ENCODE measurements at places on chromosomes 1 and 21.

DNA sequence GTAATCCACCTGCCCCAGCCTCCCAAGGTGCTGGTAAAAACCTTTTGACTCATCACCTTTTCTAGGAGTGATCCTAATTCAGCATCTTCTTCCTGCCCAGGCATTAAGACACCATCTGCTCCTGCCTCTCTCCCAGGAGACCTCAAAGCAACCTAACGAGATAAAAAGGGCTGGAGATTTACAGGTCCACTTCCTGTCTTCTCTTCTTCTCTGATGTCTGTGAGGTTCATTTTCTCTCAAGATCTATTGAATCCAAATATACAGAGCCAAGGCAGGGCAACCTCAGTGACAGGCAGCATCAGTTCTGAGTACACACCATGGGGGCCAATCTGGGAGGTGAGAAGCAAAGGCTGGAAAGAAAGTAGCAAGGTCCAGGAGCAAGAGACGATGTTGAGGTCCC is 219.4 kb downstream of the SETD4 start:
- no peak for DNase-seq

DNA sequence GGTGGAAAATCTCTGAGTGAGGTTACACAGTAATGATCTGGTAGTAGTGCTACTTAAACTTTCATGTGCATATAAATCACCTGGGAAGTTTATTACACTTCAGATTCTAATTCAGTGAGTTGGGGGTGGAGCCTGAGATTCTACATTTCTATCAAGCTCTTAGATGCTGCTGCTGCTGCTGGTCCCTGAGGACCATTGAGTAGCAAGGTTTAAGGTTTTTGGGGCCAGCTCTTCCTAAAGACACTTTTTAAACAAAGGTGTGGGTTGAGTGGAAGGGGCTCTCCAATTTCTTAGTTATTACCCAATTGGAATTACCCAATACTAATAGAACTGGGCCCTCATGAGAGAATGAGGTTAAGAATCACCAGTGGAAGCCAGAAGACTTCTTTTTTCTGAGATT is 29.5 kb downstream of the KCNA3 start:
- DNase-seq, result no peak

GRCh38 chr1:18414321-18414720 is 66.4 kb upstream of the KLHDC7A start:
- no peak for DNase-seq

- DNase-seq, result no peak
Measured at GRCh38 chr1:104921525-104921924, 1171.8 kb downstream of the AMY1C start.

GRCh38 chr1:161324020-161324419 is 9.8 kb downstream of the SDHC start:
- DNase-seq, result no peak

DNA sequence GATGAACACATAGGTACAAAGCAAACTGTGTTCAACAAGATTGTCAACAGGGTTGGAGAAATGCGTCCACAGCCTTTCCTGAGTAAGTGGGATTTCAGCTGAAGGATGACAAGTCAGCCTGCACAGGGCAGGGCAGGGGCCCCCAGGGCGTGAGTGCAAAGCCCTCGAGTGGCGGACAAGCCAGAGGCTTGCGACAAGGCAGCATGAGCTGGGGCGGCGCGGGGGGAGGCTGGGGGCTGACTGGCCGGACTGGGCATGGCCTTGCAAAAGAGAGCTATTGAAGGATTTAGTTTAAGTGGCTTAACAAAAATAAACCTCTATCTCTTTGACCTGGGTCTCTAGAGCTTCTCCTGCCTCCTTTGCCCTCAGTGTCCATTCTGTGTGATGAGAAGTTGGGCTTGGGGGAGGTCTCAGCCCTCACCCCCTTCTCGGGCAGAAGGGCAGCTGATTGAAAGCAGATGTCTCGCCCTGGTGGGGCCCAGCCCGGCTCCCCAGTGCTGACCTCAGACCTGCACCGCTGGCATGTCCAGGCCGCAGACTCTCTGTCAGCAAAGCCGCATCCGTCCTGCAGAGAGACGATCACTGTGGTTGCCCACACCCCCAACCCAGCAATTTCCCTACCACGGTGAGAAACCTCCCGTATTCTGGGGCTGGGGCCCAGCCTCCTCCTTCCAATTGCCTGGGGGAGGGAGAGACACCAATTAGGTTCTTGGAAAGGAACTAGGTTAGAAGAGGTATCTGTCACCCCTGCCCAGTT is 24.3 kb upstream of the EPS8L3 start:
- DNase-seq, result no peak

GRCh38 chr1:172460177-172460576 is 16.3 kb upstream of the PIGC start:
- DNase-seq, result no peak

DNA sequence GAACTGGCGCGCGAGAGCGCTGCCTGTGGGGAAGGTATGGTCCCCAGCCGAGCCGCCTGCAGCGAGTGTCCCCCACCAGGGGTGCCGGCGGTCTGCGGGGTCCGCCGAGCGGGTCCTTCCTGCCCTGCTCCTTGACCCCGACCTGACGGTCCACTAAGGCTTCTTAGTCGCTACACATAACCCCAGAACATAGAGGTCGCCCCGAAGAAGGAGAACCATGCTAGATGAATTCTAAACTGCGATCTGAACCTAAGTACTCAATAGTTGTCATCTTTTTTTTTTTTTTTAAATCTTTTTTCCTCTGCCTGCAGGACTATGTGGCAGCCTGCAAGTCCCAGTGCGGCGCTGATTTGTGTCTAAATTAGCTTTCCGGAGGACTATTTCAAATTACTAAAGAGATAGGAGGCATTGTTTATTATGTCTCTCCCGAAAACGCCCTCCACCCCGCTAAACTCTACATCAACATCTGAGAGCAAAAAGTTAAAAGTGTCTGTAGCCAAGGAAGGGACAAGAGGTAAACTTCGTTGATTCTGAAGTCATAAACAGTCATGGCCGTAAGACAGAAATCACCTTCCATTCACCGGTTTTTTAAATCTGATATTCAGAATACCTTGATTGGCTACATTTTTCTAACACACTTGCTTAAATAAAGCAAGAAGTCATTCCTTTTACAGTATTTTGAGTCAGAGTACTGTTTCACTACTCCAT is 476 bp downstream of the AXDND1 start:
- DNase-seq, result no peak

DNA sequence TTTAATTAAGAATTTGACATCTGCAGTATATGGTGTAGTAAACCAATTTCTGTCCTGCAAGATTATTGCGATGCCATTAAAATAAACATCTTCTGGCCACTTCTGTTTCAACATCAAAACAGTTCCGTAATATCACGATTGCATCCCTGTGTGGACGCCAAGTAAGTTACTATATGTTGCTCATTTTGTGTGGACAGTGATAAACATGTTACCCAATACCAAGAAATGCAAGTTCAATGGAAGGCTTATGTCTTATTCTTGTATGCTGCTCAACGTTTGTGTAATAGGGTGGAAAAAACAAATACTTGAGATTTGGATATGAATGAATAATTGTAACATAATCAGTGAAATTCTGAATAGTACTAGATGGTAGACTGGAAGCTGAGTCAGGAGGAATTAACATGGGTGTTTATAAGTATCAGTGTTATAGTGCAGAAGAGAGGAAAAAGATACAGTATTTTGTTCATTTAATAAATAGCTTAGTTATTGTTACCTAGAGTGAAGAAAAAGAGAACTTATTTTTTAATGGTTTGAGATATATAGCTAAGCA is 15.2 kb downstream of the TTC3 start:
- no peak for DNase-seq

GRCh38 chr1:21932127-21932526 is 5.0 kb downstream of the HSPG2 start:
- no peak for DNase-seq

- DNase-seq, result no peak
Measured at GRCh38 chr1:67705735-67706453, 20.9 kb downstream of the GADD45A start.

DNA sequence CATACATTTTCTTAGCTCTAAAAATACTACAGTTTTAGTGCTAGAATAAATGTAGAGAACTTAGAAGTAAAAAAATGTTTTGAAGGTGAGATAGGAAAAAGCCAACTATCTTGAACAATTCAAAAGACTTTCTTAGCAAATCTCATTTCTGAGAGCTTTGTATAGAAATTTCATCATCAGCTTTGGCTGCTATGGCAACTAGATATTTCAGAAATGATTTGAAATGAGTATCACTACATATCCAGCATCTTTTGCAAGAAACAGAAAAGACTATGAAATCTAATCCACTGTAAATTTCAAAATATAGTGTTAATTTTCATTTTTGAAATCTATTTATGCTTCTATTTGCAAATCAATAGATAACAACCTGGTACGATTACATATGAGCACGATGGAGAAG is 57.7 kb downstream of the RGS7 start:
- no peak for DNase-seq

DNA sequence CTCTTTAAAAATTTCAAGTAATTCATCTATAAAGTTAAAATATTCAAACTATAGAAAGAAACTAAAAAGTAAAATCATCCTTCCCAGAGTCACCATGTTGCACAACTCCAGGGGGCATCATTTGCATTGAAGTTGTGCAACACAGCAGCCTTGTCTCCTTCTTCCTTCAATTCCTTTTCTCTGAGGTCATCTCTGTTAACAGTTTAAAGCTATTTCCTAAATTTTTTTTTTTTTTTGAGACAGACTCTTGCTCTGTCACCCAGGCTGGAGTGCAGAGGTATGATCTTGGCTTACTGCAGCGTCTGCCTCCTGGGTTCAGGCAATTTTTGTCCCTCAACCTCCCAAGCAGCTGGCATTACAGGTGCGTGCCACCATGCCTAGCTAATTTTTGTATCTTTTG is 7.1 kb downstream of the RHBG start:
- DNase-seq, result no peak

DNA sequence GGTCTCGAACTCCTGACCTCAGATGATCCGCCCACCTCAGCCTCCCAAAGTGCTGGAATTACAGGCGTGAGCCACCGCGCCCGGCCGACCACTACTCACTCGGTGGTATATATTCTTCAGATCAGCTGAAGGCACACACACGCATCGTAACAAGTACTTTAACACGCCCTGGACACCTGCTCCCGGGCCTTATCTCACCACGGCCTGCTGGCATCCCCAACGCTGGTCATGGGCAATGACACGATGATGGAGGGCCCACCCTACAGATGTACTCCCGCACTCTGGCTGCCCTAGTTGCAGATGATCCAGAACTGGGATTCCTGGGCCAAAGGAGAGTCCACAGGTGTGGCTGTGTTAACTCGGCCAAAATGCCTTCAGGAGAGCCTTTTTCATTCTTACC is 11.6 kb downstream of the UBE2J2 start:
- DNase-seq, result no peak

- no peak for DNase-seq
Measured at GRCh38 chr1:215845234-215845891, 278.3 kb downstream of the KCTD3 start.

DNA sequence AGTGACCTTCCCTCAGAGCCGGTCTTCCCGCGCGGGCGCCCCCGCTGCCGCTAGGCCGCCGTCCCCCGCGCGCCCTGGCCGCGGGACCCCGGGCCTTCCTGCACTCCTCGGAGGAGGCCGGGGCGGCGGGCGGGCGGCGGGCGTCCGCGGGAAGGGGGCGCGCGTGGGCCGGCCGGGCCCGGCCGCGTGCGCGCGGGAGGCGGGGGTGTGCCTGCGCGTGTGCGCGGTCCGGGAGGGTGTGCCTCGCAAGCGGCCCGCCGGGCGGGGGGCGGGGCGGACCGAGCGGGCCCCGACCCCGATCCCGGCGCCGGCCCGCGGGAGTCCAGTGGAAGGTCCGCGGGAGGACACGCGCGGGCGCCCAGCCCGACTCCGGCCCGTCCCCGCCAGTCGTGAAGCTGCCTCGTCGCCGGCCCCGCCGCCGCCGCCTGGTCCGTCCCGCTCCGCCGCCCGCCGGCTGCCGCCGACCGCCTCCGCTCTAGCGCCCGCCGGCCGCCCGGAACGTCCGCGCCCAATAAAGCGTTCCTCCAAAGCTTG is 438 bp downstream of the MRPS6 start:
- peak; percentile 6 for DNase-seq

Measured in activated naive CD8-positive, alpha-beta T cell treated with anti-CD3 and anti-CD28 coated beads, Interleukin-2, amount 50 U/mL, for 16 hours (primary cell).